ENCODE measurements at places on chromosomes 2 and 18. TPM values are rescaled to one million over a fixed set of nuclear protein-coding genes. Genes with fewer than 3 reads are reported as not detected.

DNA sequence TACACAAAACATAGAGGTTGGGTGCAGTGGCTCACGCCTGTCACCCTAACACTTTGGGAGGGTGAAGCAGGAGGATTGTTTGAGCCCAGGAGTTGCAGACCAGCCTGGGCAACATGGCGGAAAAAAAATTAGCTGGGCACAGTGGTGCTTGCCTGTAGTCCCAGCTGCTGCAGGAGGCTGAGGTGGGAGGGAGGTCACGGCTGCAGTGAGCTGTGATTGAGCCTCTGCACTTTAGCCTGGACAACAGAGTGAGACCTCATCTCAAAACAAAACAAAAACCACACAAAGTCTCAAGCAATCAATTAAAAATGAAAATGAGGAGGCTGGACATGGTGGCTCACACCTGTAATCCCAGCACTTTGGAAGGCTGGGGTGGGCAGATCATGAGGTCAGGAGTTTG, 4.9 kb downstream of the NOP58 start:
- H3K4me3 ChIP-seq, result no peak overlapping the region
- H3K36me3 ChIP-seq, result no peaks in the 10 kb centered on the region
- no peak overlapping the region for H3K27ac ChIP-seq
- peaks cover 27% of the 10 kb centered on the region for H3K4me1 ChIP-seq
- no peak for DNase-seq

DNA sequence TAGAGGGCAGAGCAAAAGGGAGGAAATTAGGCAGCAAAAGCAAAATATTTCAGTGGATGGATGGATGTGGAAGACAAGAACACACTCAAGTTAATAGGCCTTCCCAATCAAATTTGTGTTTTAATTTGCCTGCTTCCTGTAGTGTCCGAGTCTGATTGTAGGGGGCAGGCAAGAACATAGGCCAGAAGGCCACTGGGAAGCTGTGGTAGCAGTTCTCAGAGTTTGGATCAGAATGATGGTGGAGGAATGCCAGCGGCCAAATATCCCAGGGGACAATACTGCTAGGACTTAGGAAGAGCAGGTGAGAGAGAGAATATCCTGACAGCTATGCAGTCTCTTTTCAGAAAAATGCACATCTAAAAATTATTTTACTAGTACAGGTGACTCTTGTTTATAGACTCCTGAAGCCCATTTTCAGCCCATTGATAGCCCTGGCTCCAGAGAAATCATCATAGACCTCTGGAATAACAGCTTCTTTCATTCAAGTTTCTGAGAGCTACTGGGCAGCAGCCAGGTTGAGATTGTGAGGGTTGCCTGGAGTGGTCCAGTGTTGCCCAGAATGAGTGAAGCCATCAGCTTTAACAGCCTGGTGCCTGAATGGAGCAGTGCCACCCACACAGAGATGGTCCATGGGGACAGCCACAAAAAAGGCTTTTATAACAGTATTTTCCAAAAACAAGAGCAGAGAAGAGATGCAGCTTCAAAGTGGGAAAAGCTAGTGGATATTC, 19.1 kb upstream of the SERPINE2 start:
- no peak overlapping the region for H3K27ac ChIP-seq
- no peak for DNase-seq

DNA sequence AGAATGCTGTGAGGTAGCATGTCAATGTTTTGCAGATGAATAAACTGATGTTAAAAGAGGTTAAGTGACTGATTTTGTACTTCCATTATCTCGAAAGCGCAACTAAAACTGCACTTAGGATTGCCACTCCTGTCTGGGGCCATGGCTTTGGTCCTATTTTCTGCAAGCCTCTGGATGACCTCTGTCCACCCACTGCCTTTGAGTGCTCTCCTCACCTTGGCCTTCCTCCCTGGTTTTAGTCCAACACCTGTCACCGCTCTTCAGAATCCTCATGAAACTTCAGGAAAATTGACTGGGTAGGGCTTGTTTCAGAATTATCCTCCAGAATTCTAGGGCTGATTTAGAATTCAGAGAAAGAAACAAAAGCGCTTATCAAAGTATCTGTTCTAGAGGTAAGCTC, 51.1 kb upstream of the HNMT start:
- no peaks in the 10 kb centered on the region for H3K36me3 ChIP-seq
- H3K4me1 ChIP-seq, result no peaks in the 10 kb centered on the region
- no peak overlapping the region for H3K4me3 ChIP-seq
- no peak for DNase-seq

GRCh38 chr2:60589104-60589503, 35.6 kb upstream of the BCL11A start:
- no peak overlapping the region for H3K4me3 ChIP-seq
- H3K27me3 ChIP-seq, result peaks cover 6% of the 10 kb centered on the region
- no peak for DNase-seq
- no peak overlapping the region for H3K27ac ChIP-seq

The TUBB8B gene
- 0.23 TPM for polyA plus RNA-seq

DNA sequence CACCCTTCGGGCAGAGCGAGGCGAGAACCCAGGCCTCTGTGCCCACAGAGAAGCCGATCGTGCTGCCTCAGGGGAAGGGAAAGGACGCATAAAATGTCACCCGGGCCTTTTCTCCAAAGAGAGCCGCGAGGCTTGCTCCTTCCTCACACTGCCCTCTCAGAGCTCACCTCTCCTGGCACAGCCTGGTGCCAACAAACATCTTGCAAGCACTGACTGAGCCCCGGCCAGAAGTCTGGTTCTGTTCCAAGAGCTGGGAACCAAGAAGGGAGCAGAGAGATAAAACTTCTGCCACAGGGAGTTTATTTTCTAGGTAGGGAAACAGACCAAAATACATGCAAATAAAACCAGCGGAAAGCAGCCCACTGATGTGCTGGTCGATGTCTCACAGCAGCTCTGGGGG, 13.6 kb upstream of the ADI1 start:
- no peak overlapping the region for H3K27ac ChIP-seq
- DNase-seq, result no peak
- peaks cover 14% of the 10 kb centered on the region for H3K4me1 ChIP-seq
- no peaks in the 10 kb centered on the region for H3K36me3 ChIP-seq

The KANSL1L gene
- polyA plus RNA-seq, result 2.2 TPM

DNA sequence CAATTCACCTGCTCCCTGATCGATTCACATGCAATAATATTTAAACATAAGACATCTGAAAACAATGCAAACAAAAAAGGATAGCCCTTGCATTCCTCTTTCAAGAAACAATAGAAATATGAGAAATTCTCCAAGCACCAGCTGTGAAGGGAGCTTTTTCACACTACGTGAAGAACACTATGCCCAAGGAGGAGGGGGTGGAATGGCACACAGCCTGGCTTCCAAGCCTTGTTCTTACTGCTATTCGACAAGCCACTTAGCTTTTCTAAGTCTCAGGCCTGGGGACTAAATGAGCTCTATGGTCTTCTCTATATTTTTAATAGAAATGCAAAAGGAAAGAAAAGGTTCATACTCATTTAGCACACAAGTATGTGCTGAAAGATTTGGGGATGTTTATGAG, 92.2 kb upstream of the CHRNA1 start:
- H3K27me3 ChIP-seq, result peaks cover 2% of the 10 kb centered on the region
- H3K4me1 ChIP-seq, result no peaks in the 10 kb centered on the region
- H3K36me3 ChIP-seq, result no peaks in the 10 kb centered on the region

The MROH2A gene
- not detected for polyA plus RNA-seq

DNA sequence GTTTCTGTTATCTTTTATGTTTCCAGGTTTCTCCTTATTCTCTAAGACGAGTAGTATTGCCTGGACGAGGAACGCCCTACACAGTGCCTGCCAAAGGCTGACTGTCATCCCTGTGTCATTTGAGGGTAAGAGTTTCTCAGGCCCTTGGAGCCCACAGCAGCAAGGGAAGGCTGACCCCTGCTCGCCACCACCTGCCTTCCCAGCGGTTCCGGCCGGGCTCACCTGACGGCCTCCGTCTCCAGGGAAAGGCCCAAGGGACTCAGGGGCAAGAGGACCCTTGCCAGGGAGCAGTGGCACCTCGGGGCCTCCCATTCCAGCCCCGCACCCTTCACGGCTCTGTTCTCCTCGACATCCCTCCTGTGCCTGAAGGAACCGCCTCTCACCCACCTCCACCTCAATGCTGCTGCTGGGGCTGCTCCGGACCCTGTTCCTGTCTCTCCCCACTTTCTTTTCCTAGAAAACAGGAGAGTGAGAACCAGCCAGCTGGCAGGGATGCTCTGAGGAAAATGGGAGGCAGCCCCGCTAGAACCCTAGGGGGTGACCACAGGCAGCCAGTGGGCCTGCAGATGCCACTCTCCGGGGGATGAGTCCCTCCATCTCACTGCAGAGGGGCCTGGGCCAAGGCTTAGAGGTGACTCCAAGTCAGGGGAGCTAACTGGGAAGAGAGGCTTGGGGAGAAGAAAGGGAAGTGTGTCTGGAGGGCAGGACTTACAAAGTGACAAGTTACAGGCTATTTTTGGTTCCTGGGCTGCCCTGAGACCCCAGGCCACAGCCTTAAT, 1.9 kb downstream of the LIMS2 start:
- H3K36me3 ChIP-seq, result no peaks in the 10 kb centered on the region
- peaks cover 10% of the 10 kb centered on the region for H3K4me1 ChIP-seq
- H3K27me3 ChIP-seq, result peaks cover 52% of the 10 kb centered on the region
- H3K27ac ChIP-seq, result peak overlapping the region; percentile 42
- no peak for DNase-seq

The SEPTIN10 gene
- polyA plus RNA-seq, result 0.69 TPM

GRCh38 chr18:54774981-54775665, 53.2 kb upstream of the RAB27B start:
- H3K4me1 ChIP-seq, result no peaks in the 10 kb centered on the region
- H3K4me3 ChIP-seq, result no peak overlapping the region
- H3K36me3 ChIP-seq, result no peaks in the 10 kb centered on the region
- no peaks in the 10 kb centered on the region for H3K27me3 ChIP-seq

DNA sequence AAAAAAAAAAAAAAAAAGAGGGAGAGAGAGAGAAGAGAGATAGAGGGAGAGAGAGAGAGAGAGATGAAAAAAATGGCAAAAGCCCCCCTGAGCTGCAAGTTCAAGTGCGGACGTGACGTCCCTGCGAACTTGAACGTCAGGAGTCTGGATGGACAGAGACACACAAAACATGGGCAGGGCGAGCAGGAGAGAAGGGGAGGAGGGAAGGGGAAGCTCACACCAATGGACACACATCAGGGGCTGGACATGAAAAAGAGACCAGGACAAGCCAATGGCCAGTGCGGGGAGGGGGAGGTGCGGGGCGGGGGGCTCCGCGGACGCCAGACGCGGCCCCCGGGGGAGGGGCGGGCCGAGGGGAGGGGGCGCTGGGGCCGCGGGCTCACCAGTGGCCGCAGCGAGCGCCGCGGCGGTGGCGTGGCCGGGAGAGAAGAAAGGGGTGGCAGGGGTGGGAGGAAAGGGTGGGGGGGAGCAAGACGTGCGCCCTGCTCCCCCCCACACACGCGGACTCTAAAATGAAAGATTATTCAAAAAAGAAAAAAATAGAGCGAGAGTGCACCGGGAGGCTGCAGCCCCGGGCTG, at the start of gene BCL11A:
TSS of gene BCL11A (minus strand) at position 160 of the 579 bp plus-strand sequence. CDS start 384 bp downstream, outside the sequence.
- peaks cover 20% of the 10 kb centered on the region for H3K4me1 ChIP-seq
- H3K36me3 ChIP-seq, result no peaks in the 10 kb centered on the region
- no peaks in the 10 kb centered on the region for H3K27me3 ChIP-seq
- peak within 1 kb of the TSS; percentile 100 for H3K27ac ChIP-seq
- H3K4me3 ChIP-seq, result peak within 1 kb of the TSS; percentile 97
- peak; percentile 81 for DNase-seq

GRCh38 chr2:167212014-167212648, 323.9 kb downstream of the XIRP2 start:
- no peak overlapping the region for H3K27ac ChIP-seq
- H3K4me3 ChIP-seq, result no peak overlapping the region

The MOGAT1 gene
- polyA plus RNA-seq, result not detected

The CASP8 gene
- 32.0 TPM for polyA plus RNA-seq

The LINC00305 gene
- polyA plus RNA-seq, result not detected

The SKA1 gene
- polyA plus RNA-seq, result not detected

The DSG3 gene
- polyA plus RNA-seq, result not detected

DNA sequence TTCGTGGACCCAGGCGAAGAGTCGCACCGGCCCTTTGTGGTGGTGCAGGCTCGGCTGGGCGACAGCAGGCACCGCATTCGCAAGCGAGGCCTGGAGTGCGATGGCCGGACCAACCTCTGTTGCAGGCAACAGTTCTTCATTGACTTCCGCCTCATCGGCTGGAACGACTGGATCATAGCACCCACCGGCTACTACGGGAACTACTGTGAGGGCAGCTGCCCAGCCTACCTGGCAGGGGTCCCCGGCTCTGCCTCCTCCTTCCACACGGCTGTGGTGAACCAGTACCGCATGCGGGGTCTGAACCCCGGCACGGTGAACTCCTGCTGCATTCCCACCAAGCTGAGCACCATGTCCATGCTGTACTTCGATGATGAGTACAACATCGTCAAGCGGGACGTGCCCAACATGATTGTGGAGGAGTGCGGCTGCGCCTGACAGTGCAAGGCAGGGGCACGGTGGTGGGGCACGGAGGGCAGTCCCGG, 3.5 kb downstream of the INHBB start:
- H3K27me3 ChIP-seq, result peaks cover 43% of the 10 kb centered on the region
- H3K4me1 ChIP-seq, result peaks cover 9% of the 10 kb centered on the region
- no peak for DNase-seq
- H3K27ac ChIP-seq, result no peak overlapping the region
- H3K36me3 ChIP-seq, result no peaks in the 10 kb centered on the region
- H3K4me3 ChIP-seq, result peak overlapping the region; percentile 41

The IL1F10 gene
- not detected for polyA plus RNA-seq

DNA sequence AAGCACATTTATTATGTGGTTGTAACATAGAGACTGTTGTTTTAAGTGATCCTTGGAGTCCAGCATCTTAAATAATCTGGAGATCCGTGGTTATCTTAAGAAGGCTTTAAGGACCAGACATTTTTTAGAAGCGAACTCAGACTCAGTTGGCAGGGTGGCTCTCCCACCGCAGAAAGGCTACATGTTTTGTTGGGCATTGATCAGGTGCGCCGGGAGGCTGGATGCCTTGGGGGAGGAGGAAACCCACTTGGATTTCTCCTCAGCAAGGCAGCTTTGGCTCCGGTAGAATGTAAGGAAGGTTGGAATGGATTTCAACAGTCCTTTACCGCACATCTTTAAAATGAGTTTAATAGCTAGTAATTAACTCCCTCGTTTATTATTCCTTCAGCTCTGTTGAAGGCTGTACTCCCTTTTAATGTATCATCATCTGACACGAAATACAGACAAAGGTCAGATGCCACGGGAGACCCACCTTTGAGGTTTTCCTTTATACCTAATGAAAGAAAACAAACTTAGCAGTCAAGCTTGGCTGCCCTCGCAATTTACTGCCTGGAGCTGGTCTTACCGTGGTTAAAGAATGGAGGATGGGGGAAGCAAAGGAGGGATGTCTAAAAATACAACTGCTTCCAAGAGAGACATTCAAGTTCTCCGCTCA, 1.2 kb downstream of the TMEM200C start:
- DNase-seq, result no peak
- H3K4me1 ChIP-seq, result peaks cover 18% of the 10 kb centered on the region
- H3K4me3 ChIP-seq, result peak overlapping the region; percentile 74

All from naive B cell (primary cell).